ENCODE measurements at places on chromosomes 13 and 19.

GRCh38 chr13:32178763-32179162 lies 136.4 kb downstream of the ZAR1L start:
- no peak for DNase-seq

- no peak for DNase-seq
Measured at GRCh38 chr13:79226250-79226649, 179.8 kb downstream of the RBM26 start.

DNA sequence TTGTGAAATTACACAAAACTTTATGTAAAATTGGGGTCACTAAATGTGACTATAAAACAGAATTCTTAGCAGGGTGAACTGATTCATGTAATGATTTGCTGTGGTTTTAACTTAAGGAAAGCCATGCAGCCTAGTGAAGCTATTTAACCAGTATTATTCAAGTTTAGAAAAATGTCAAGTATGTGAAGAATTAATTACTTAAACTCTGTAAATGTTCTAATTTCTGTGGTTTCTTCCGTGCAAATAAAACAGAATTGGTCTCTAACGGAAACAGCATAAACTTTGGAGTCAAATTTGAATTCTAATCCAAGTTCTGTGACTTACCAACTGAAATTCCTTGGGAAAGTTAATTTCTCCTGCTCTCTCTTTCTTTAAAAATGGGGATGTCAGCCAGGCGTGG lies 13.3 kb downstream of the CDC16 start:
- DNase-seq: no peak

GRCh38 chr13:85512421-85512820 lies 286.8 kb downstream of the SLITRK6 start:
- no peak for DNase-seq

GRCh38 chr13:100392709-100393630 lies 195.6 kb downstream of the GGACT start:
- peak; percentile 76 for DNase-seq

DNA sequence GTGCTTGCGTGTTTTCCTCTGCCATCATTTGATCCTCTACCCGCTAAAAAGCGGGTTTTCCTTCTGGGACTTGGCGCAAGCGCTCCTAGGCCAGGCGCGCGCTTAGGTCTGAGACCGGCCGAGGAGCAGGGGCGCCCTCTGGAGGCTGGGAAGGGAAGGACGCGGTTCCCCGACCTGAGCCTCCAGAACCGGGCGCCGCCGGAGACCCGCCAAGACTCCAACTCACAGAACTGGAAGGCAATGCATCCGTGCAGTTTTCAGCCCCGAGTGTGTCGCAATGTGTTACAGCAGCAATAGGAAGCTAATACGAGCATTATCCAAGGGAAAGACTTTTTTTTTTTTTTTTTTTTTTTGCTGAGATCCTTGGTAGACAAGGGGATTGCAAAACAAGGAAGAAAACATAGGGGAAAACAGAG lies 190.9 kb downstream of the COL4A1 start:
- DNase-seq: peak; percentile 25
